ENCODE measurements at places on chromosomes 6 and 20.

DNA sequence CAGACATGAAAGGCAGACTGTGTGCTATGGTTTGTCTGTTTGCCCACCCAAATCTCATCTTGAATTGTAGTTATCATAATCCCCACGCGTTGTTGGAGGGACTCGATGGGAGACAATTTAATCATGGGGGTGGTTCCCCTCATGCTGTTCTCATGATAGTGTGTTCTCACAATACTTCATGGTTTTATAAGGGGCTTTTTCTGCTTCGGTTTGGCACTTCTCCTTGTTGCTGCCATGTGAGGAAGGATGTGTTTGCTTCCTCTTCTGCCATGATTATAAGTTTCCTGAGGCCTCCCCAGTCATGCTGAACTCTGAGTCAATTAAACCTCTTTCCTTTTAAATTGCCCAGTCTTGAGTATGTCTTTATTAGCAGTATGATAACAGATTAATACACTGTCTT is 47.2 kb upstream of the MICB start:
- no peak for DNase-seq

DNA sequence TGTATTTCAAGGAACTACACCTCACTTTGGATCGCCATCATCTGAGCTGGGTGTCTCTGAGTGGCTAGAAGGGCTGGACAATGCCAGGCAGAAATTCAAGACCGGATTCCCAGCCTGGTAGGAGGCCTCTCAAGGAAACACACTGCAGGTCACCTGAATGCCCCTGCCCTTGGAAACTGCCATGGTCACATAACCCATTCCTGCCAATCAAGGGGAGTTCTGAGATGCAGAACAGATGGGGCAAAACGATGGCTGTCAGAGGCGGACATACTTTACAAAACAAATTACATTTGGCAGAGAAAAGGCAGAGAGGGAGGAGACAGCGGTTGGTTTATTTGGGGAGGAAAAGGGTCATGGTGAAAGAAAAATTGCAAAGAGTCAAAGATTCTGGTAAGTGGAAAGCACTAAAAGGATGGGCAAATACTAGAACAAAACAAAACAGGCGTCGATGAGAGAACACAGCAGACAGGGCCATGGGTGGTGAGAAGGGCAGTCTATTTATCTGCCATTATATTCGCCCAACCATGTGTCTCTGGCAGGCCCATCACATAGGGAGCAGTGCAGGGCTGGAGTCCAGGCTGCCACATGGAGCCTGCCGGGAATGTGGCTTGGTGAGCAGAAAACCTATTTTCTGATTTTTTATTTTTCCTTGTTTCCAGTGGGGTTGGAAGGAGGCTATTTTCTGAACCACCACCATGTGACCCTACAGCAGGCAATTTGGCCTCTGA is 13.5 kb downstream of the BEND3 start:
- DNase-seq, result no peak

DNA sequence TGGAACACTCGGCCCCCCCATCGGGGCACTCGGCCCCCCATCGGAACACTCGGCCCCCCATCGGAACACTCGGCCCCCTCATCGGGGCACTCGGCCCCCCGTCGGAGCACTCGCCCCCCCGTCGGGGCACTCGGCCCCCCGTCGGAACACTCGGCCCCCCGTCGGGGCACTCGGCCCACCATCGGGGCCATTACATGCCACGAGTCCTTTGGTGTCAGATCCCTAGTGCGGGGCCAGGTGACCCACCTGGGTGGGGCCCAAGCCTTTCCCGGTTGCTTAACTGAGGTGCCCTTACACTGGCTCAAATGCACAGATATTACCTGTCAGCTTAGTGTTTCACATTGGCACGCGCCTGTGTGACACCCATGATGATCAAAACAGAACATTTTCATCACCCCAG is 95.9 kb downstream of the TAF4 start:
- DNase-seq, result no peak

GRCh38 chr6:2737885-2738284 is 12.8 kb downstream of the MYLK4 start:
- no peak for DNase-seq

DNA sequence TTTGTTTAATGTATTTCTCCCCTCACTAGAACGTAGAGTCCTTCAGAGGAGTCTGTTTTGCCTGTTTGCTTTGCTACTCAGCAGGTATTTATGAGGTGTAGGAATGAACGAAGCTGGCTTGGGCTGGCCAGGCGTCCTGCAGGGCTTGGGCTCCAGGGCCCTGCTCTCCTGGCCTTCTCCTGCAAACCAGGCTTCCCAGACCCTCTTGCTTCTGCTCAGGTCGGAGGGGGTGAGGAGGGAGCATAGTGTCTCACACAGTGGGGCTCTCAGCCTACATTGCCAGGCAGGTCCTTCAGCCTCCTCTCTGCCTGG is 24.6 kb upstream of the MLN start:
- DNase-seq, result no peak

DNA sequence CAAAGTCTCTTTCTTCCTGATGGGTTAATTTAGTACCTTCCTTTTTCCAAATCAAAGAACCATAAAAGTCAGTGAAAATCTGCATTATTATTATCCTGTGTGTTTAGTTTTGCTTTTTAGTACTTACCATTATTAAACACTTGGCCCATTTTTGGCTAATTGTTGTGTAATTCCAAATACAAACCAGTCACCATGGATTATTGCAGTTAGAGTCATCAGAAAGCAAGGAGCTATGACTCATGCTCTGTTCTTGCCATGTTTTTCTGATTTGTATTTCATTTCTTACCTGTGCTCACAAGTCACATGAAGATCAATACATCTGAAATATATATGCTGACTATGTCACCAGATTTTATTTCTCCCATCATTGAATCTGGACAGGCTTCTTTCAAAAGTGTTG is 31.3 kb downstream of the SLC22A3 start:
- DNase-seq, result no peak

- DNase-seq, result no peak
Measured at GRCh38 chr6:131641554-131641953, 4.5 kb downstream of the ENPP3 start.

DNA sequence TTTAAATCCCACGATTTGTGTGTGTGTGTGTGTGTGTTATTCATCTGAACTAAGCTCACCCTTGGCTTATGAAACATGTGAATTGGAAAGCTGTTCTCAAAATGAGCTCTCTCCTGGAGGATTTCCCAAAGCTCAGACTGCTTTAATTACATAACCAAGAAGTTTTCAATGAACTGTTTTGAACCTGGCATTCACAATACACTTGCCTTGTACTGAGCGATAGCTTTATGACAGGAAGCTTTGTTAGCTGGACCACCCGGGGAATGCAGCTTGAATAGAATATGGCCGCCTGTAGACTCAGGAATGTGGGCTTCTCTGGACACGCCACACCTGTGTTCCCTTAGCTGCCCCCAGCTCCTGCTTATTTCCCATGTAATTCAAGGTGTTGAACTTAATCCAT is 71.4 kb upstream of the PREP start:
- no peak for DNase-seq

Measured in ecto neural progenitor cell (in vitro differentiated cells).